Activated CD4-positive, alpha-beta T cell treated with anti-CD3 and anti-CD28 coated beads, Interleukin-2, amount 50 U/mL, for 24 hours (primary cell): ENCODE measurements at places on chromosomes 3 and 15.

DNA sequence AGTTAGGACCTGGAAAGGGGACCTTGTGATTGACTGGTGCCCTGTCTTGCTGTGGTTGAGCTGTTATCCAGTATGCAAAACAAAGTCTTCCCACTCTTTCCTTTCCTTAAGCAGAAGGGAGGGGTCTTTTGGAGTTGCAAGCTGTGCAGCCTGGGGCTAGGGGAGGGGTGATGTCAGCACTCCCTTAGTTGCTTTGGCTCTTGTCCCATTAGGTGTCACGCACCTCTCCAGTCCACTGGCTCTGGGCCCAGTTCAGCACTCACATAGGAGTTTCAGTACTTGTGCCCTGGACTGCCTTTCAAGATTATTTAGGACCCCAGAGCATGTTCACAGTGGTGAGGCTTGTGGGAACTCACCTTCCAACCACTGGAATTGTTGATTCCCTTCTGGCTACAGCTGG is 238.5 kb downstream of the DOCK3 start:
- no peak for DNase-seq

- no peak for DNase-seq
These were observed 54.4 kb downstream of the ISG20 start for GRCh38 chr15:88693191-88693590.

DNA sequence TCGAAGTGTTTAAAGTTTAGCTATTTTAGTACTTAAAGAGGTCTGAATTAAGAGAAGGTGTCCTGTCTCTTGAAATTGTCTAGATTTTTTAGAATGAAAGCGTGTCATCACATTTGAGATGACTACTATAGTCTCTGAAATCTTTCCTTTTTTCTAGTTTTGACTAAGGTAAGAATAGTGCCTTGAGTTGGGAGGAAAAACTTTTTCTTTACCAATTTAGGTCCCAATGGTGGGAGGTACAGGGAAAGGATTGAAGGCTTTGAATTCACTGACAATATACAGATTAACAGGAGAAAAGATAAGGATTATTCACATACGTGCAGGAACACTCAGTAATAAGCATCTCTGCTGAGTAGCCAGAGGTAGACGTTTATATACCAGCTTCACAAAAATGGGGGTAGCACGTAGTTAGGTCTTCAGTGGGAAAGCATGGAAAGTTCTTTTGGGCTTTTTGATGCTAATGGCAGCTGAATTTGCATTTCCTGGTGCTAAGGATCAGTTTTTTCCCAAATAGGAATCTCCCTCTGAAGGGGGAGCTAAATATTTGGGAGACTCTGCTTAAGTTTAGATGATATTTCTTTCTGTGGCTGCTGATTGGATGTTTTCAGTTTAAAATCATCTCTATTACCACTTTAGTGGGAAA is 88.1 kb downstream of the VPS8 start:
- DNase-seq, result no peak

GRCh38 chr15:89814112-89814742 is 425 bp downstream of the ANPEP start:
- DNase-seq, result no peak

GRCh38 chr3:79019924-79020173 is 747.9 kb downstream of the ROBO1 start:
- DNase-seq, result no peak

- no peak for DNase-seq
These were observed 75.8 kb downstream of the ZPLD1 start for GRCh38 chr3:102510663-102511062.

GRCh38 chr15:74410502-74410901 is 23.3 kb downstream of the SEMA7A start:
- DNase-seq, result no peak

DNA sequence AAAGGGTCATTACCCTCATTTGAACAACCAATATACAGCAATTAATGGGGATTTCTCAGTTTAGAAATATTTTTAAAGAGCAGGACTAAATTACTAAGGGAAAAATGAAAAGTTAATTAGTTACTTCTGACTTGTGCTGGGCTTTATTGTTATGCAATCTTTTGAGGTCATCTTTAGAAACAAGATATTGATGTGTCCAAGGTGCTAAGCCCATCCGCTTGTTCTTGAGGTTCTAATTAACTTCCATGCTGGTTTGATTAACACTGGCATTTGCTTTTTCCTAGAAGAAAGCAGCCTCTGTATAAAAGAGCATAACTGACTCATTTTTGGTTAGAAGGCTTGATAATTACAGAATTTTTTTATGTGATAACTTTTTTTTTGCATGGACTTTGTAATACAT is 256.5 kb upstream of the AGTR1 start:
- no peak for DNase-seq

GRCh38 chr15:63831041-63831440 is 2.7 kb downstream of the HERC1 start:
- no peak for DNase-seq

GRCh38 chr3:133805702-133806475 is at the start of gene SRPRB:
TSS of gene SRPRB (plus strand) at chr3:133805815. CDS start at chr3:133805849, 34 bp downstream.
- DNase-seq, result peak; percentile 91
